8988T (cell line): ENCODE measurements at places on chromosomes 5 and 9.

GRCh38 chr5:83844449-83845068 lies 123.9 kb upstream of the HAPLN1 start:
- no peak for DNase-seq

DNA sequence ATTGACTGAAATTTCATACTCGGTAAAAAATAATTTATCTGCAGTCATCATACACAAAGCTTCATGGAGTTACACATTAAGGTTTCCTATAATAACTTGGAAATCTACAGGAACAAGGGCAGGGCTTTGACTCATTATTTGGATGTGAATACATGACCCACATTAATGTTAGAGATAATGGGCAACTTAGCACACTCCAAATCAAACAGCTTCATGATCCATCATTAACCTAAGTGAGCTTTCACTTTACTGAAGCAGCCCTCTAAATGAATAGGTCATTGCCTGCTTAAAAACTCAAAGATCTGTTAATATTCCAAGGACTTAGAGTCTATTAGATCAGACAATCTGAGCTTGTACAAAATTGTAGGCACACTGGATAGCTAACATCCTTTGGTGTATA lies 9.0 kb downstream of the CDH12 start:
- DNase-seq, result no peak

DNA sequence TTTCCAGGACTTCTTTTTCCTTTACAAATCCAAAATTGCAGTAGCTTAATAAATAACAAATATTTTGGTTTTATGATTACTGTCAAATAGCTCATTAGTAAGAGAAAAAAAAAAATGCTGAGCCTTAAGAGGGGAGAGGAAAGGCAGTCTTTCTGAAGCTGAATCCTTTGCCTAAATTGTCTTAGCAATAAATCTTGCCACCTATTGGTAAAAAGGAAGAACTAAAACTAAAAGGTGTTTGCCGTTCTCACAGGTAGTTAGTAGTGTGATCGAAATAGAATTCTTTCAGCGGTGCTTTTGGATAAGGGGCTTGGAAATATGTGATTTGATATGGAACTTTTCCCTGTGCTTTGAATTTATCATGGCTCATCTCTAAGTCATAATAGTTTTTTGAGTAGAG lies 31.2 kb downstream of the PIK3R1 start:
- no peak for DNase-seq

DNA sequence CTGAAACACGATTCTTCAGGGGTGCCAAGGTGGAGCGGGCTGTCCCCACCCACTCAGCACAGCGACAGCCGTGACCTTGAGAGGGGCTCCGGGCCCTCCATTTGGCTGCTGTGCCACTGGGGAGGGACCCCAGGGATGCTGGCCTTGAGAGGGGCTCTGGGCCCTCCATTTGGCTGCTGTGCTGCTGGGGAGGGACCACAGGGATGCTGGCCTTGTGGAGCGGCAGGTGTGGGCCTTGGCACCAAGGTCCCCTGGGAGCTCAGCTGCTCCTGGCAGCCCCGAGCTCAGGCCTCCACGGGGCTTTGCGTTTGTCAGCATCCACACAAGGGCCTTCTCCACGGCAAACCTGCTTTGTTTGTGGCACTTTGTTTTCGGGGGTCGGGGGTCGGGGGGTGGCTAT lies 137.6 kb upstream of the LPCAT1 start:
- DNase-seq, result peak; percentile 22

- DNase-seq, result no peak
Measured at GRCh38 chr5:173735691-173736090, 119.2 kb upstream of the BOD1 start.
